ENCODE measurements at places on chromosomes 7 and 10.

DNA sequence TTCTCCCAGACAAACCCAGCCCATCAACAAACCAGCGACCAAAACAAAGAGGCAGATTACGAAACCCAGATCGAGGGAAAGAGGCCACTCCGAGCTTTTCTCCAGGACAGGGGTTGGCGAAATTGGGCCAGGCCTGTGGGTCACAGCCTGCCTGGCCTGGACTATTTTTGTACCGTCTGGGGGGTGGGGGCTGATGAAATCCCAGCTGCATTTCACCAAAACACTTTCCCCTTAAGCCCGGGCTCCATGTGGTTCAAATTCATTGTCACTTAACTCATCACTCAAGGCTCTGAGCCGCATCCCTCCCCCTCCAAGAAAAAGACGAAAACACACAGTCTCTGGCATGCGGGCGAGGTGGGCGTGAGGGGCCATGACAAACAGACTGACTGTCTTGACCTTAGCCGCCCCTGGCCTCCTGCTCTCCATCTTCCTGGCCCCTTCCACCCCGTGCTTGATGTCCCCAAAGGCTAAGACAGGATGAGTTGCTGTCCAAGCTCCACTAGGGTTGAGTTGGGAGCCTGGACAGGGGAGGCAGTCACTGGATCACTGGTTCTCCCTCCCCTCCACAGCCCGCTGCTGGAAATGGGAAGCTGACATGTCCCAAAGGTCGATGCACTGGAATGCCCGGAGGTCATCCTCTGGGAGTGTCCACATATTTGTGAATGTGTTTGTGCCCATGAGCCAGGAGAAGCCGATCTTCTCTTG is 19.2 kb downstream of the TMEM270 start:
- DNase-seq = no peak

DNA sequence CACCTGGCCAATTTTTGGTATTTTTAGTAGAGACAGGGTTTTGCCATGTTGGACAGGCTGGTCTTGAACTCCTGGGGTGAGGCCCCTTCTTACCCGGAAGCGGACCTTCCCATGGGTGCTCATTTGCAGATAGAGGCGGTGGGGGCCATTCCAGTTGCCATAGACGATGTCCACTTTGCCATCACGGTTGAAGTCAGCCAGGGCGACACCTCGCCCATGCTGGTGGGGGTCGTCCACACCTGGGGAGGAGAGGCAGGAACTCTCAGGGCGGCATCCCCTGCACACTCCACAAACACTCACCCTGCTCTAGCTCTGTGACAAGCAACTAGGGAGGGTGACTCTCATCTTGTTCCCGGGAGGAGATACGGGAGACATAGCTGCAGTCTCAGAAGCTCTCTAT is 54.9 kb downstream of the GOLGA7B start:
- DNase-seq = no peak

DNA sequence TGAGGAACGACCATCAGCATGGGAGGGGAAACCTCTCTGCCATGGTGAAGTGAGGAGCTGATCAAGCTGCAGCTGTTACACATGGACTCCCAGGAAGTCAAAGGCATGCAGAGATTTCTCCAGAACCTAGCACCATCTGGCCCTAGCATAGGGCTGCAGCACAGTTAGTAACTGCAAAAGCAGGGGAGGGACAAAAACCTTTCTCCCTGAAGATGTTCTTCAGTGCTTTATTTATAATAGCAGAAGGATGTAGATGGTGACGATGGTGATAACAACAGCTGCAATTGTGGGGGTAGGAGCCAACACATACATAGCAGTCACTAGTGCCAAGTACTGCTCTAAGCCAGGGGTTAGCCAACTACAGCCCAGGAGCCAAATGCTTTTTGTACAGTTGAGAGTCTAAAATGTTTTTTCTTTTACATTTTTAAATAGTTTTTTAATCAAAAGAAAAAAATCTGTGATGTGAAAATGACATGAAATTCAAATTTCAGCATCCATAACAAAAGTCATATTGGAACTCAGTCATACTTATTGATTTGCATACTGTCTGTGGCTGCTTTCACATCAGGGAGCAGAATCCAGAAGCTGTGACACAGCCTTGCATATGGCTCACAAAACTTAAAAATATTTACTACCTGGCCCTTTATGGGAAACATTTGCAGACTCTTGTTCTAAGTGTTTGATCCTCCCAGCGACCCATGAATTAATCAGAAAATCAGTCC is 299.5 kb downstream of the ELMO1 start:
- DNase-seq = no peak

- no peak for DNase-seq
Measured at GRCh38 chr7:22234227-22234626, 122.7 kb downstream of the RAPGEF5 start.

GRCh38 chr7:135661311-135662122 is 797 bp upstream of the STMP1 start:
- no peak for DNase-seq

DNA sequence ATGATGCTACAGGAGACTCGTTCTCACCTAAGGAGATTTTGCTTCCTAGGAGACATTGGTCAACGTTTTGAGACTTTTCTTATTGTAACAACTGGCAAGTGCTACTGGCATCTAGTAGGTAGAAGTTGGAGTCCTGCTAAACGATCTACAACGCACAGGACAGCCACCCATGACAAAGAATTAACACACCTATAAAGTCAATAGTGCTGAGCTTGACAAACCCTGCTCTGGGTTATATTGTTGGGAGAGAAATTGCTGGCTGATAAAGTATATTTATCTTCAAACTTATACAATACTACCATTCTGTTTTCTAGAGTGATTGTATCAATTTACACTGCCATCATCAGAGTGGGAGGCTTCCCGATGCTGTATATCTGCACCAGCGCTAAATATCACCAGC is 57.8 kb downstream of the SAMD9 start:
- DNase-seq = no peak

DNA sequence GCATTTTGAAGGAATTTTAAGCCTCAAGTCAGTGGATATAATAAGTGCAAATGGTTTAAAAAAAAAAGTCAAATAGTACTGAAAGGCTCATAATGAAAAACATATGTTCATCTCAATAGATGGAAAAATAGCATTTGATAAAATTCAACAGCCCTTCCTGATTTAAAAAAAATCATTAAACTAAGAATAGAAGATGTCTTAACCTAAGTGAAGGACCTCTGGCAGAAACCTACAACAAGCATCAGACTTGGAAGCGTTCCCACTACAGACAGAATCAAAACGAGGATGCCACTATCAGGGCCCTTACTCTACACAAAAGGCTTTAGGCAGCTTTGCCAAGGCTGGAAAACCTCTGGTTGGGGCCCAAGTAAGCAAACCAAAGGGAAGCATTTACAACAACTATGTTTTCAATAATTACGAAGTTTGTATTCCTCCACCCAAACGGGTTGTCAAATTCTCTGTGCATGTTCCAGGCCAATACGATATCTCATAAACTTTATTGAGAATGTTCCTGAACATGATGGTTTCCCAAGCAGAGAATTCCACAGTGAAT is 45.1 kb downstream of the CYTH3 start:
- no peak for DNase-seq

DNA sequence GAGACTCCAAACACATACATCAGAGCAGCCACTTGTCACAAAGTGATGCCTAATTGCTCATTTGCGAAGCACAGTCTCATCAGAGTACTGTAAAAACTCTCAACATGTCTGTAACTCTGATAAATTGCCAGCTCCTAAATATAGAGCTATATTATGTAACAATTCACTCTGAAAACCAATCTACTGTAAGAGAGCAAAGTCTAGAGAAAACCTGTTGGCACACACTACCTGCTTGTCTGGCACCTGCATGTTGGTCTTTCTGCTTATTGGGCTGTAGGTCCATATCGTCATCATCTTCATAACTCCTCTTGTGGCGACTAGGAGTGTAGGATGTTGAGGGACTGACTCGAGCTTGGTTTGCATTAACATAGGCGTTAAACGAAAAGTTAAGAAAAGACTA is 19.8 kb downstream of the MCMBP start:
- no peak for DNase-seq

- DNase-seq = no peak
Measured at GRCh38 chr7:32216759-32217158, 146.6 kb upstream of the PDE1C start.

DNA sequence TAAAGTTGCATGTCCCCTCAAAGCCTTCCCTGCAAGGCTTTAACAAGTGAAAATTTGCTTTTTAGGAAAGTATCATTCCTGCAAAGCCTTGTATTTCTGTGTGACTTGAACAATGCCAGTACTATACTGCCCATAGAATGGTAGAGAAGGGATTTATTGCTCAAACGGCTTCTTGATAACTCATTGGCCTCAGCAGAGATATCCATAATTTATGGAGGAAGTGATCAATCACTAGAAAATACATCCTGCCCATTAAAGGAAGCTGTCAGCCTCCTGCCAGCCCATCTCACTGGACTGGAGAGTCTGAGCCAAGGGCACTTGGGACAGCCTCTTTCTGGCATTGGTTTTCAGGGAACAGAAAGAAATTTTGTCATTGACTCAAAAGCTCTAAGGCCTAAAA is 152.6 kb downstream of the XPNPEP1 start:
- no peak for DNase-seq

- no peak for DNase-seq
Measured at GRCh38 chr10:52818019-52818418, 45.4 kb upstream of the MBL2 start.

Data from esophagus squamous epithelium (tissue), 5 donors.